Esophagus squamous epithelium (tissue), 5 donors: ENCODE measurements at places on chromosomes 13 and 19.

DNA sequence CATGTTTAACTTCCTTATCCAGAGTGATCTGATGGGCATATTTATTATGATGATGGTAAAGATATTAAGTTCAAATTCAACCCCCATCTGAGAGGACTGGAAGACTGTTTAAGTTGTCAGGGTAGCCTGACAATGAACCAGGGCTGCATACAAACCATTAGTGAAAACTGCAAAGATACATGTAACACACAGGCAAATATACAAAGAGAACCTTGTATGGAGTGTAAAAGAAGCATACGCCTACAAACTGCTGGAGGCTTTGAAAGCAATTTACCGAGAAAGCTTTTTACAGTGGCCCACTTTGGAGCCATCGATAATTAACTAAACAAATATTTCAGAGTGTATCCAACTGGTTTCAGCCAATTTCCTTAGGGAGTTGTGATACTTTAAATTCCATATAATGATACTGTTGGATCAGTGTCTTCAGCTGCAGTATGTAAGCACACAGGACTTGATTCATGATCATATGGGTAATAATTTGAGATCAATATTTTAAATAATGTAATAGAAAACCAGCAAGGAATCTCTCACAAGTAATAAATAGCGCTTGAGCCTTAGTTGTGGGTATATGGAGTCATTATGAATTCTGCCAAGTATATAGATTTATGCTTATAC is 231.5 kb upstream of the SPRY2 start:
- no peak for DNase-seq

DNA sequence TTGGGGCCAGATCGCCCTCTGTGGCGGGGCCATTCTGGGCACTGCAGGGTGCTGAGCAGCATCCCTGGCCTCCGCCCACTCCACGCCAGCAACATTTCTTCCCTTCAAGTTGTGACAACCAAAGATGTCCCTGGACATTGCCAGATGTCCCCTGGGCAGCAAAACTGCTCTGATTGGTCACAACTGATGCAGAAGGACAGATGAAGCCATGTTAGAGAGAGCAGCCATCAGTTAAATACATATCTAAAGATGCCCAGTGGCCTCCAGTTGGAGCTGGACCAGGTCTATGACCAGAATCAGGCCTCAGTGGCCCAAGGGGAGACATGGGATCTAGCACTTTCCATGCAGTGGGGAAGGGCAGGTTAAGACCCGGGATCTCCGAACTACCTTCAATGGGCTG is 125.7 kb downstream of the PTPRS start:
- no peak for DNase-seq

- no peak for DNase-seq
These were observed 74.7 kb upstream of the MCF2L start for GRCh38 chr13:112894423-112894672.

- DNase-seq: peak; percentile 34
These were observed 13.9 kb downstream of the RABAC1 start for GRCh38 chr19:41945135-41945766.

DNA sequence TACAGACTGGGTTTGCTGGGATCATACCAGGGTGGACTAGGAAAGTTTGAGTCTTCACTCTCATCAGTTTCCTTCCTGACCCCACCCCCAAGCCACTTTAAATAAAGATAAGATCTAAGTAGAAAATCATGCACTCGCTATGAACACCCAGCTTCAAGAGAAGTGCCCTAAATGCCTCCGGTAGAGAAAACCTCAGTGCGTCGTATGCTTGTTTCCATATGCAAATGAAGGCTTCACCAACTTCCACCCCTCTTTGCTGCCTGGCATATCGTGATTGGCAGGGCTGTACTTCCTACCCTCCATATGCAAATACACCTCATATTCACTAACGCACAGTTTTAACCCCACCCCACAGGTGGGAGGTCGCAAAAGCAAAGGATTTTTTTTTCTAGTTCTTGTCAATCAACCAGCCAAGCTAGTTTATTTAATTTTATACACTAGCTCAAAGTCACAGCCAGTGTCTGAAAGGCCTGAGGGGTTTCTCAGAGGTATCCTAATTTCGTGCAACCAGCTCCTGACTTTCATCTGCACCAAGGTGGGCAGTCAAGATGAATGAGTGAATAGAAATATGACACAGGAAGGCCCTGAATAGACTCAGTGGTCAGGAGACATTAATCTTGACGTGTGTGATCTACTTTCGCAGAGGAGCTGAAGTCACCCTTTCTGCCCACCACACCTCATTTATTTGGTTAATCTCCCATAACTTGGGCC is 121.1 kb upstream of the TSHZ3 start:
- no peak for DNase-seq

DNA sequence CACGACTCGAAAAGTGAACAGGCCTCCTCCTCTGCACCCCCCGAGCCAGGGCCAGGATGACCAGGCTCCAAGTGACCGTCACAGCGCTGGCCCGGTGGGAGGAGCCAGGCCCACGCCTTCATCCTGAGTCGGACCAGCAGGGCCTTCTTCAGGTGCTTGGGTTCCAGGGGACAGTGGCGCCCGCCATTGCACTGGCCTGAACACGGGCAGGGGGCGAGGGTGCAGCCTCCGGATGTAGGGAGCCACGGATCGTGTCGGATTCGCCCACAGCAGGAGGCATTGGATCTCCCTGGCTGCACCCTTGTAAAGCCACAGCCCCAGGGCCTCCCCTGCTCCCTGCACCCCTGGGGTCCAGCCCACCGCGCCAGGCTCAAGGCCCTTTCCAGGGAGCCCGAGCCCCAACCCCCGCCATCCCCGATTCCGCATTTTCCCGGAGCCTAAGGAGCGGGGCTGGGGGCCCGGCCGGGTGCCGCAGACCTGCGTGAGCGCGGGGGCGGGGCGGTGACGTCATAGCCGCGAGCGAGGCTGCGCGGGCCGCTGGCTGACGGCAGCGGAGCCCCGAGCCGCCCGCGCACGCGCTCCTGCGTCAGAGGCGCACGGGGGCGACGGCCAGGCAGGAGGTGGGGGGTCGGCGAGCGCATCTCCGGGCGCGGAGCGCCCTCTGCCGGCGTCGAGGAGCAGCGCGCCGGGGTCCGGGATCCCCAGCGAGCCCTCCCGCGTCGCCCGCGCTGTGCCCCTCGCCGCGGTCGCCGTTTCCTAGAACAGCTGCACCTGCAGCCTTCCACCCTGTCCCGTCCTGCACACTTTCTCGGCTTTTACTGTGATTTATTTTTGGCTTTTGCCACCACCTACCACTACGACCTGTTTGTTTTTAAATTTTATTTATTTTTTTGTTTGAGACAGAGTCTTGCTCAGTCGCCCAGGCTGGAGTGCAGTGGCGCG is 1.5 kb upstream of the ATP5F1D start:
- no peak for DNase-seq

DNA sequence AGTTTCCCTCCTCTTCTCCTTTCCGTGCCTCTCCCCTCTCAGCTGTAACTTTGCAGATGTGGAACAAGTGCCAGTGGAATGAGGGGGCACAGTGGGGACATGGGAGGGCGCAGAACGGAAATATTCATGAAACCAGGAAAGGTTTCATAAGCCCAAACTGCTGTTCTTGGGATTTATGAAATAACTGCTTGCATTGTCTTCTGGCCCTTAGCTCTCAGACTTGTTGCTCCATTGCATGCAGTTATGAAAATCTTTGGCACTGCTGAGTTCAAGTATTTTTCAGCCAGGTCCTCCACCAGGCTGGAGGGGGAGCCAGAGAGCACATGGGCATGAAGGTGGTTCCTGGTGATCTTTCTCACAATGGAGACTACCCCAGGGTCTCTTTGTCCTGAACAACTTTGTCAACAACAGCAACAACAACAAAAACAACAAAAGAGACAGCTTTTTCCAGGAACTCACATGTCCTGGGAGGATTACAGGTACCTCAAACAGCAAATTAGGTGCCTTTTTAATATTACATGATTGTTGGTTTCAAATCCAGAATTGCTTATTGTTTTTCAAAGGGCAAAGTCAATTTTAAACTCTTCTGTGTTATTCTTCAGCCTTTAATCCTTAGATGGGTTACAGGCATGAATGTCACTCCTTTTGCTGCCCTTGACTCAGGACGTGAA is 1.5 kb downstream of the RGCC start:
- DNase-seq: peak; percentile 5

- no peak for DNase-seq
These were observed 1.8 kb downstream of the MBD3 start for GRCh38 chr19:1590641-1591397.

DNA sequence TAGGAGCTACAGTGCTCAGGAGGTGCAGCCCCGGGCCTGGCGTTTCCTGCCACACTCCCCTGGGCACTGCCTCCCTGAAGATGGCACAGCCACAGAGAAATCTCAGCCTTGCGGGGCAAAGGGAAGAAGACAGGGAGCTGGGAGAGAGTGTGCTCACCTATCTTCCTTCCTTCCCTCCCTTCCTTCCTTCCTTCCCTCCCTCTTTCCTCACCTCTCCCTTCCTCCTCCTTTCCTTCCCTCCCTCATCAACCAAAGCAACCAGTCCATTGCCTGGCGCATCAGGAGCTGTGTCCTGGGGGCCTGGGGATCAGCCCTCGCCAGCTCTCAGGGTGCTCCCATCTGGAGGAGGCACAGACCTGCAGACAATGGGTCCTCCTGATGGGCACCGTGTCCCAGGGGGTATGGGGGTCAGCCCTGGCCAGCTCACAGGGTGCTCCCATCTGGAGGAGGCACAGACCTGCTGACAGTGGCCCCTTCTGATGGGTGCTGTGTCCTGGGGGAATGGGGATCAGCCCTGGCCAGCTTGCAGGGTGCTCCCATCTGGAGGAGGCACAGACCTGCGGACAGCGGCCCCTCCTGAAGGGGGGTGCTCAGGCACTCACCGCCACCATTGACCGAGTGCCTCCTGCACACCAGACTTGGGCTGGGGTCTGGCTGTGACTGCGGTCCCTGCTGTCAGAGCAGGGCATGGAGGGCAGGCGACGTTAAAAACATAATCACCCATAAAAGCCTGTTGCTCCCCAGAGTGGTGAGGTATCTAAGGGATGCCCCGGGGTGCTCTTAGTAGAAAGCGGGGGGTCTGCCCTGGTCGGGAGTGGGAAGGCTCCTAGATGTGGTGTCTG is 120.2 kb downstream of the URI1 start:
- DNase-seq: no peak

GRCh38 chr13:51827254-51827653 is 17.7 kb downstream of the TMEM272 start:
- no peak for DNase-seq

DNA sequence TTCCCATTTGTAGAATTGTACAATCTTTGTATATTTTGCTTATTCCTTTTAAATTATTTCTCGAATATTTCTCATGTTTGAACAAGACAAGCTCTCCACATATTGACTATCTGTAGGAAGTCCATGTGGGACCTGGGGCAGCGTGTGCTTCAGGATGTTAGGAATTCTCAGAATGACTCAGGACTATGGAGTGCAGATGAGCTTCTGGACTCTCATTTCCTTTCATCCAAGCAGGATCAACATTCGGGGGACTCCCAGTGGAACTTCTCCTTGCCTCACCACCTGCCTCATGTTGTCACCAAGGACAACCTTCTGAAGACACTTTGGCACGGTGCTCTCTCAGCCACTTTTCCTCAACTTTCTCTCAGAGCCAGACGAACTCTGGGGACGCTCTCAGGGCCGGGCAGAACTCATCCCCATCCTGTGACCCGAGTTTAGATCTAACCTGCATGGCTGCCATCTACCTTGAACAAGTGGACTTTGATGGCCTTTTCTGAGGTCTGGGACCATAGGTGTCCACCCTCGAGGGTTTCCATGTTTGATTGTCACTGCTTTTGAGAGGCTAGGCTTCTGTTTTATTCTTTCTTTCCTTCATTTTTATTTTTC is 441.7 kb downstream of the IRS2 start:
- no peak for DNase-seq

DNA sequence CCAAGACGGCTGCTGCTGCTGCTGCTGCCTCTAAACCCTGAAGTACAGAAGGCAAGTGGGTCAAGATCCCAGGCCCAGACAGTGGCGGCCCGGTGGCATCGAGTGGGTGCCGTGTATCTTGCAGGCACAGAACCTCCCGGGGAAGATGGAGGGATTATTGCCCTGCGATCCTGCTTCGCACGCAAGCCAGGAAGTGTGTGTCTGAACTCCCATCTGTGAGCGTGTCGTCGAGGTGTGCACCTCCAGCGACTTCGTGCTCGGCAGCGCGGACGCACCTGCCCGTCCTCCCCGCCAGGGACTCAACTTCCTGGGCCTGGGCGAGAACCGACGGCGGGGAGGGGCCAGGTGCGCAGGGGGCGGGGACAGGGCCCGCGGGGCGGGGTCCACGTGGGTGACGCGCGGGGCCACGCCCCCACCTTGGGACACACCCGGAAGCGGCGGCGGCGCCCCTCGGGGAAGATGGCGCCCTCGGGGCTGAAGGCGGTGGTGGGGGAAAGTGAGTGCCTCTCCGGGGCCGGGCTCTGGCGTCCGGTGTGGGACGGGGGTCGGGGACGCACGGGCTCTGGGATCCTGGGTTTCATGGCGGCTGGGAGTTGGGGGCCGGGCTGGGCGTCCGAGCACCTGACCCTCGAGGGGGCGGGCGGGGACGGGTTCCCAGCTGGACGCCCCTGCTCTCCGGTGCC is at the start of gene STXBP2:
STXBP2 (plus strand) TSS at position 420 of the 683 bp plus-strand sequence; CDS start at position 460, 40 bp downstream.
- peak; percentile 40 for DNase-seq

DNA sequence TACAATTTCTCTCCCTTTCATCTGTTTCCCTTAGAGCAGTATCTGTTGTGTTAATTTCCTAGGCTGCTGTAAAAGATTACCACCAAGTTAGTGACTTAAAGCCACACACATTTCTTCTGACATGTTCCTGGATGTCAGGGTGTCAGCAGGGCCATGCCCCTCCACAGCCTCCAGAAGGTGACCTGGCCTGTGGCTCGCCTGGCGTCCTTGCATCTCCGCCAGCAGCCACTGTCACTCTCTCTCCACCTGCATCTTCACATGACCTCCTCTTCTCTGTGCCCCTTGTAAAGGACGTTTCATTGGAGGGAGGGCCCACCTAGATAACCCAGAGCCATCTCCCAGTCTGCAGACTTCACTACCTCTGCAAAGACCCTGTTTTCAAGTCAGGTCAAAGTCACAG is 61.3 kb downstream of the SLC7A9 start:
- no peak for DNase-seq

GRCh38 chr19:35414442-35414841 is 33.6 kb upstream of the FFAR2 start:
- DNase-seq: no peak

DNA sequence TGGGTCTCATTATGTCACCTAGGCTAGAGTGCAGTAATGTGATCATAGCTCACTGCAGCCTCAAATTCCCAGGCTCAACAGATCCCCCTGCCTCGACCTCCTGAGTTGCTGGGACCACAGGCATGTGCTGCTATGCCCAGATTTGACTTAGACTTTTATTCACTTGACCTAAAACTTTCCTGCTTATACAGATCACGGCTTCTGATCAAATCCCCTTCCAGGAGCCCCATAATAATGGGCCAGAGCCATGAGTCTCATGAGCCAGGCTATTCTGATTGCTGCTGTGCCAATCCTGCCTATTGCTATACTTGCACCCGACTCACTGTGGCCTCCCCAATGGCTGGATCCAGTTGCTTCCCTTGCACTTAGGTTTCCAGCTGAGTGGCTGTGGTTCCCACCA is 42.0 kb downstream of the C1QTNF9 start:
- no peak for DNase-seq

- DNase-seq: no peak
These were observed 935 bp downstream of the CRB3 start for GRCh38 chr19:6465006-6465405.
